Endothelial cell of umbilical vein (primary cell): ENCODE measurements at places on chromosomes 7 and 10. TPM values are rescaled to one million over a fixed set of nuclear protein-coding genes. Genes with fewer than 3 reads are reported as not detected.

FERD3L gene
- not detected in 2 replicates for polyA plus RNA-seq

DNA sequence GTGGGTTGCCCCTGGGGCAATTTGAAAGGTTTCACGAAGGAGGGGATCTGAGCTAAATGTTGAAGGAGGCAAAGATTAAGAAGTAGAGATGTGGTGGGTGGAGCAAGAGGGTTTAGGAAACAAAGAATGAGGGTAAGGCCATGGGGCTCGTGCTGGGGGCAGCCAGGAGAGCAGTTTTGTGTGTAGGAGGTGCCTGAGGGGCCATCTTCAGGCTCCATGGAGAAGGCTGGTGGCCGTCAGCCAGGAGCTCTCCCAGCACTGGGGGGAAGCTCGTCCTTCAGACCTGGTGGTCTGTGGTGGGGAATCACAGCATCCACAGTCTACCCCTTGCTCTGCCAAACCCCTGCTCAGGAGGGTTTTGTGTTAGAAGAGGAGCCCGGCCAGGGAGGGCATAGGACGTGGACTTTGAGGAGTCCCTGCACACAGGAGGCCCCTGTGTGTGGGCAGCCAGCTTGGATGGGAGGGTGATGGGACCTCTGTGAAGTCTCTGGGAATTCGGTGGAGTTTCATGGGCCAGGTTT is 11.8 kb upstream of the CXCL12 start:
- no peak overlapping the region for H3K27ac ChIP-seq
- H3K4me1 ChIP-seq: no peaks in the 10 kb centered on the region
- H3K27me3 ChIP-seq: no peaks in the 10 kb centered on the region
- no peaks in the 10 kb centered on the region for H3K36me3 ChIP-seq
- no peak for DNase-seq
- no peak overlapping the region for H3K4me3 ChIP-seq

SLC18A3 gene
- 0.03 TPM in 1 of 2 replicates, not detected in the other for polyA plus RNA-seq

TMEM270 gene
- polyA plus RNA-seq: not detected in 2 replicates

DNA sequence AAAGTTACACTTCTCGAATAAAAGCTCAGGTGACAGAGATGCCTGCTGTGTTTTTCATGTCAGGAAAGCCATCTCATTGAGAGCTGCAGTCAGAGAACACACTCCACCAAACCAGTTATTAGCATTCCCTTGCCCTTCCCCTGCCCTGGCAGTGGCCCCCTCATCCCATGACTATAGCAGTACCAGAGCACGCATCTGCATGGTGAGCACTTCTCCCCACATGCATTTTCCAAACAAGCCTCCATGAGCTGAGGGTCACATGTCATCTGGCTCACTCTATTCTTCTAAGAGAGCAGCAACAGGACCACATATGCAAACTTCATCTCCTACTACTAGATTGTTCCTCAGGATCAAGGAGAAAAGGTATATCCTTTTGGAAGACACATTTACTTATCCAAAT is 42.4 kb upstream of the FGL2 start:
- H3K4me3 ChIP-seq: no peak overlapping the region
- DNase-seq: no peak
- peaks cover 2% of the 10 kb centered on the region for H3K27me3 ChIP-seq
- H3K27ac ChIP-seq: no peak overlapping the region
- no peaks in the 10 kb centered on the region for H3K4me1 ChIP-seq

GRCh38 chr10:59611048-59611447 is 98.6 kb downstream of the SLC16A9 start:
- H3K4me1 ChIP-seq: no peaks in the 10 kb centered on the region
- no peaks in the 10 kb centered on the region for H3K36me3 ChIP-seq
- H3K4me3 ChIP-seq: no peak overlapping the region
- H3K27ac ChIP-seq: no peak overlapping the region

DNA sequence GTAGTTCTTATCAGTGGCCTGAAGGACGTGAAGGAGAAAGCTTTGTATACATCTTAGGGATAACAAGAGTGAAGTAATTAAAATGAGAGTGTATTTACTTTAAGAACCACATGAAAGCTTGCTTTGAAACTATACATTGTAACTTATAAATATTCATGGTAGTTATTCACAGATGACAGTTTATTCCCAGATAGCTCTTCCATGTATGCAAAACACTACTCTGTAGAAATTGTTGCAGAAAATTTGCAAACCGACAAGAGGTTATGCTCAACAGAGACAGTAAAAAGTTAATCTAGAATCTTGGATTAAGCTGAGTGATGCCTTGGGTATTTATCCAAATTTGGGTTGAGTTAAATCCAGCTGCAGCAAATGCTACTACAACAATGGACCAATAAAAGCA is 301.5 kb downstream of the PRKG1 start:
- no peak overlapping the region for H3K27ac ChIP-seq
- DNase-seq: no peak
- no peaks in the 10 kb centered on the region for H3K4me1 ChIP-seq
- H3K4me3 ChIP-seq: no peak overlapping the region

DNA sequence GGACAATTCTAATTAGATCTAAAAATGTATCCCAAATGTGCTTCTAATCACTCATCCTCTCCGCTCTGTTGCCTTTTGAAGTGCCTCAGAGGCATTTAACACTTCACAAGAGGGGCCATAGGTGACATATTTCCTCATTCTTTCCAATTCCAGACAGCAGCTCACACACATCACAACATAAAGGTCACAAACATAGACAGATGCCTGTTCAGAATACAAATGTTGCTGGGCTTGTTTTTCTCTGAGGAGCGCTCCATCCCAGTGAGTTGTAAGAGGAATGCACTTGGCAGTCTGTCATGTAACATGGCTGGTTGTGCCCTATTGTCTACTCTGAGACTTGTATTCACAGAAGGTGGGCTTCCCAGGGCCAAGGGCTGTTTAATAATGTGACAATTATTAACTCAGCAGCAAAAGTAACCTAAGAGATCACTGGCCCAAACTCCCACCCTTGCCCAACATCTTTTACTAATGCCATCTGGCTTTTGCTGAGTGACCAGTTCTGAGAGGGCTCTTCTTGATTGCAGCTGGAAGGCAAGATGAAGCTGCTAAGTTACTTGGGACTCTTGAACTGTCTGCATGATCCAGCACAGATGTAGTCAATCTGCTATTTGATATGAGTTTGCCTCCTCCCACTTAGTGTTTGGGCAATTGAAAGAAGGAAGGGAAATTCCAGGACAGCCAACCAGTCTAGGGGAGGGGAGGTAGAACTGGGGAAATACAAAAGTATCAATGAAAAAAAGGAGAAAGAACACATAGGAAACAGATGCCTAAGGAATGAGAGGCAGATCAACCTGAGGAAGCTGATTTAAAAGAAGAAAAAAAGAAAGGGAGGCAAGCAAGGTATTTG is 13.6 kb downstream of the PON2 start:
- no peaks in the 10 kb centered on the region for H3K4me1 ChIP-seq
- H3K4me3 ChIP-seq: no peak overlapping the region
- peaks cover 3% of the 10 kb centered on the region for H3K36me3 ChIP-seq
- DNase-seq: no peak
- H3K27me3 ChIP-seq: no peaks in the 10 kb centered on the region
- no peak overlapping the region for H3K27ac ChIP-seq

DNA sequence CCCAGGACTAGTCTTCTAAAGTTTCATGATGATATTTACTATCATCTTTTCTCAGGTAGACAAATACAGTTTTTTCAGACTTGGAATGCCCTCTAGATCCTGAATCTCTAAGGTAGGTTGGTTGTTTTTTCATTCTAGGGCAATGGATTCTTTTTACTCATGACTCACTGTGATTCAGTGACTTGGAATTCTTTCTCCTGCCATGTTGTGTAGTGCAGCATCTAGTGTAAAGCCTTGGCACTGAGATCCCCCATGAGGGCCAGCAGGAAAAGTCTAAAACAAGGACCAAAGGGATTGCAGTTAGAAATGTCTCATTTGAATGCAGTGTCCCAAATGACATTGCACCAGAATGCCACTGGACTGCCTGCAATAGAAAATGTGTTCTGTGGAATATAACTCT is 430.4 kb downstream of the NEBL start:
- no peaks in the 10 kb centered on the region for H3K4me1 ChIP-seq
- no peak for DNase-seq
- no peak overlapping the region for H3K4me3 ChIP-seq
- no peak overlapping the region for H3K27ac ChIP-seq

CYP2C18 gene
- polyA plus RNA-seq: not detected in 2 replicates

GRCh38 chr10:122658356-122659049 is 41.1 kb downstream of the C10orf120 start:
- H3K4me3 ChIP-seq: no peak overlapping the region
- H3K36me3 ChIP-seq: no peaks in the 10 kb centered on the region
- H3K4me1 ChIP-seq: no peaks in the 10 kb centered on the region

GPC2 gene
- 9.2 and 10.7 TPM in 2 replicates for polyA plus RNA-seq

HOXA1 gene
- polyA plus RNA-seq: 1.2 and 1.5 TPM in 2 replicates

GRCh38 chr10:20616918-20617810 is 279.9 kb downstream of the NEBL start:
- no peaks in the 10 kb centered on the region for H3K36me3 ChIP-seq
- no peak for DNase-seq
- no peaks in the 10 kb centered on the region for H3K4me1 ChIP-seq
- H3K4me3 ChIP-seq: no peak overlapping the region
- no peaks in the 10 kb centered on the region for H3K27me3 ChIP-seq
- no peak overlapping the region for H3K27ac ChIP-seq

- peaks cover 2% of the 10 kb centered on the region for H3K27me3 ChIP-seq
- H3K36me3 ChIP-seq: no peaks in the 10 kb centered on the region
- DNase-seq: no peak
- no peaks in the 10 kb centered on the region for H3K4me1 ChIP-seq
- no peak overlapping the region for H3K4me3 ChIP-seq
- no peak overlapping the region for H3K27ac ChIP-seq
These were observed 15.6 kb downstream of the ELN start for GRCh38 chr7:74043523-74043951.

GRCh38 chr7:74452748-74453321 is 871 bp upstream of the GTF2IRD1 start:
- H3K4me3 ChIP-seq: peak overlapping the region; percentile 76
- no peaks in the 10 kb centered on the region for H3K36me3 ChIP-seq
- DNase-seq: peak; percentile 10
- no peaks in the 10 kb centered on the region for H3K27me3 ChIP-seq

GRCh38 chr10:100133801-100134200 is 52.0 kb downstream of the ERLIN1 start:
- no peak overlapping the region for H3K4me3 ChIP-seq
- no peak for DNase-seq
- H3K4me1 ChIP-seq: no peaks in the 10 kb centered on the region
- no peak overlapping the region for H3K27ac ChIP-seq

DNA sequence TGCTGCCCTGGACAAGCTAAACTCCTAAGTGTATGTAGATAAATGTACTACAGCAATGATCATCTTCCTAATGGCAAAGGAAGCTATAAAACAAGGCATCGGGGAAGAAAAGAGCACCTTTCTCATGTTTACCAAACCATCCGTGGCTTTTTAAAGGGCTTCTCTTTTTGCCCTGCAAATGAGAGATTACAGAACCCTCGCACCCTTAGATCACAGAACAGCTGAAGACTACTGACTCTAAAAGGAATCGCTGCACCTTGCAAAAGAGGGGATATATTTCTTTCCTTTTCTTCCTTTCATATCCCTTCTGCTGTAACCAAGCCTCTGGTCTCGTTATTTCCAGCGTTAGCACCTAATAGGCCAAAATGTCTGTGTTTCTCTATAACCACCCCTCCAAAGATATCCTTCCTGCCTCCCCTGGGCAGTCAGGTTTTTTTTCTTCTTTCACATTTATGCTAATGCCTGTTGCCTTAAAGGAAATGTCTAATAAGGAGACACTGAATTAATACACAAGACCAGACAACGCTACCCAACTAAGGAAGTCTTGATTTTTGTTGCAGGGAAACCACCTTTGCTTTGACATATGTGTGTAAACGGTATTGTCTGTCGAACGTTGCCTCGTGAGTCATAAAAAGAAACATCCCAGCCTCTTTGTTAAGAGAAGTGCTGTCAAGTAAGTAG is 10.5 kb downstream of the ST8SIA6 start:
- H3K27me3 ChIP-seq: no peaks in the 10 kb centered on the region
- H3K4me3 ChIP-seq: no peak overlapping the region
- peaks cover 8% of the 10 kb centered on the region for H3K4me1 ChIP-seq
- peak; percentile 57 for DNase-seq
- no peaks in the 10 kb centered on the region for H3K36me3 ChIP-seq

FAM241B gene
- 0.23 and 0.35 TPM in 2 replicates for polyA plus RNA-seq

ASAH2 gene
- polyA plus RNA-seq: 0.23 and 0.24 TPM in 2 replicates

AGK gene
- polyA plus RNA-seq: 22.5 and 23.6 TPM in 2 replicates

PRSS37 gene
- not detected in 2 replicates for polyA plus RNA-seq

DNA sequence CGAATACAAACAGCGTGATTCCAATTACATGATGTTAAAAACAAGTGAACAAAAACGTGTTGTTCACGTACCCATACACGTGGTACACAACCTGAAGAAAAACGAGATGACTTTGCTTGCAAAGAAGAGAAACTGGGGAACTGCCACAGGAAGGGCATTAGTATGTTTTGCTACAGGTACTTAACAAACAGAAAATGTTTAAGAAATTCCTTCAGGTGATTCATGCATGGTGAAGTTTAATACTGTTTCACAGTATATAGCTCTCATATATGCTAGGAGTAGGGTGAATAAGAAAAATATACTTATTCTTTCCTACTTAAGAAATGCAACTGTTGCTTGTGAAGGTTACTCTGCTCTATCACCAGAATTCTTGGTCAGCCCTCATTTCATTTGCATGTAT is 9.8 kb downstream of the SEC61G start:
- H3K4me3 ChIP-seq: no peak overlapping the region
- H3K4me1 ChIP-seq: peaks cover 2% of the 10 kb centered on the region
- H3K27me3 ChIP-seq: no peaks in the 10 kb centered on the region
- no peak for DNase-seq
- H3K27ac ChIP-seq: no peak overlapping the region

GRCh38 chr10:89503151-89503550 is 32.2 kb downstream of the SLC16A12 start:
- no peaks in the 10 kb centered on the region for H3K4me1 ChIP-seq
- no peaks in the 10 kb centered on the region for H3K27me3 ChIP-seq
- no peak overlapping the region for H3K27ac ChIP-seq
- DNase-seq: no peak

DNA sequence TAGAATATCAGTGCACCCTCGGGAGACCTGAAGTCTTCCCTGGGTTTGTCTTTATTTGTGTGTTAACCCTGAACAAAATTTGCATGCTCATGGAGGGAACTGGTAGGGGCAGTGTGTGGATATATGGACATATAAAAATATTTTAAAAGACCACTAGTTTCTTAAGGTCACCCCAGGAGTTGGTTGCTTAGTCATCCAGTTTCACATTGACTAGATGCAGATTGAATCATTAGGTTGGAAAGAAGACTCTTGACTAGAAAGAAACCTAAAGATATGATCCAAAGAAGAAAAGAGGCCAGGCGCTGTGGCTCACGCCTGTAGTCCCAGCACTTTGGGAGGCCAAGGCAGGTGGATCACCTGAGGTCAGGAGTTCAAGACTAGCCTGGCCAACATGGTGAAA is 137.1 kb downstream of the KAT6B start:
- no peak for DNase-seq
- H3K4me3 ChIP-seq: no peak overlapping the region
- H3K36me3 ChIP-seq: no peaks in the 10 kb centered on the region
- H3K27me3 ChIP-seq: no peaks in the 10 kb centered on the region
- H3K4me1 ChIP-seq: peaks cover 10% of the 10 kb centered on the region

FFAR4 gene
- polyA plus RNA-seq: not detected in 2 replicates

DNA sequence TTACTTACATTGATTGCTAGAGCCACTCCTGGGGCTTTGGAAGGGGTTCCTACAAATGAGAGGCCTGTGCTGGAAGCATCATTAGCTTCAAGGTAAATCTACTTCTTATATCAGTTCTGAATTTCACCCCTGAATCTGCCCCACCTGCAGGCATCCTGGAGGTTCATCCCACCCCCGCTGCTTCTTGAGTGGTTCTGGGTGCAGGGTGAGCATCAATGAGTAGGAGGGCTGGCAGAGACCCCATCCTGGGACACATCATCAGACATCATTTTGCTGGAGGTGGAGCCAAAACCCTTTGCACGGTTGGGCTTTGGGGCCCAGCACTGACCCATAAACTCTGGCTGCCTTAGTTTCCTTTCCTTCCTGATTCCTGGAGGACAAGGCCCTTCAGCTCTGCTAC is 143.7 kb downstream of the PTPN20 start:
- H3K27ac ChIP-seq: no peak overlapping the region
- no peaks in the 10 kb centered on the region for H3K4me1 ChIP-seq
- no peaks in the 10 kb centered on the region for H3K36me3 ChIP-seq
- no peaks in the 10 kb centered on the region for H3K27me3 ChIP-seq
